Osteoblast (primary cell): ENCODE measurements at places on chromosomes 1 and 21. TPM values are rescaled to one million over a fixed set of nuclear protein-coding genes. Genes with fewer than 3 reads are reported as not detected.

PYHIN1 gene
- not detected in 2 replicates for total RNA-seq

- DNase-seq = no peak
Measured at GRCh38 chr21:39258207-39258606, 55.2 kb downstream of the BRWD1 start.

- DNase-seq = no peak
Measured at GRCh38 chr1:108130794-108131193, 69.3 kb downstream of the SLC25A24 start.

PRKAB2 gene
- 22.8 and 23.6 TPM in 2 replicates for total RNA-seq

TRIM45 gene
- total RNA-seq = 1.4 and 2.1 TPM in 2 replicates
